ENCODE measurements at places on chromosomes 6 and 20.
A peak's percentile ranks its signal among the peaks of the same experiment; 100 is the strongest.

DNA sequence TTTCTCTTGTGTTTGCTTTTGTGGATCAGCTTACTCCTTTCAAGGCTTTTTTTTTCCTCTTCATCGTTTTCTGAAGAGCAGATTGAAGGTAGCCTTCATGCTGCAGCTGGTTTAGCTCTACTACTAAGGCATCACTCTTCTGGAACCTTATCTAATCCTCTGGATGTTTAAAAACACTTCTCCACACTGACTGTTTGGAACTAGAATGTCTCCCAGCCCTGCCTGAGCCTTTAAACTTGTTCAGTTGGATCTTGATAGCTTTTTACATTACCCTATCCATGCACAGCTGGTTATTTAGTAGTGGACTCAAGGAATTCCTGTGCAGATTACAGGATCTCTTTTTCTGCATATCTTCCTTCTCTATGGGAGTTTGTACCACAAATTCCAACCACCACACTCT lies 108.9 kb upstream of the ASCC3 start:
- no peak for DNase-seq

- no peak for DNase-seq
Observed at GRCh38 chr6:155265843-155266535, 2.2 kb downstream of the CLDN20 start.

- no peak for DNase-seq
Observed at GRCh38 chr20:688809-689212, 13.2 kb upstream of the SCRT2 start.

GRCh38 chr6:108123946-108124345 lies 41.9 kb upstream of the NR2E1 start:
- DNase-seq = no peak

GRCh38 chr6:163192591-163192990 lies 221.9 kb upstream of the QKI start:
- no peak for DNase-seq

DNA sequence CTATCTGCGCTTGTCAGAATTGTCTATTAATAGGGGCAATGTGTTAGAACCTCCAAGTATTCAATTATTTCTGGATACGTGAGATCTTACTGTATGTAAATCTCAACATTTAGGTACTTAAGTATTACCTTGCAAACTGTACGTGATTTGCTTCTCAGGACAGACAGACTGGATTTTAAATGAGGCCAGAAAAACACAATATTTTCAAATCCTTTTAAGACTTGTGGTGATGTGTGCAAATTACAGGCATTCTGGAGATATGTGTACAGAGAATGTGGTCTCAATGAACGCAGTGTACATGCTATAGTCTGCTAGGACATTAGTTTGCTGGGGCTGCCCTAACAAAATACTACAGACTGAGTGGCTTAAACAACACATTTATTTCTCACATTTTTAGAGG lies 16.9 kb downstream of the CCR6 start:
- no peak for DNase-seq

DNA sequence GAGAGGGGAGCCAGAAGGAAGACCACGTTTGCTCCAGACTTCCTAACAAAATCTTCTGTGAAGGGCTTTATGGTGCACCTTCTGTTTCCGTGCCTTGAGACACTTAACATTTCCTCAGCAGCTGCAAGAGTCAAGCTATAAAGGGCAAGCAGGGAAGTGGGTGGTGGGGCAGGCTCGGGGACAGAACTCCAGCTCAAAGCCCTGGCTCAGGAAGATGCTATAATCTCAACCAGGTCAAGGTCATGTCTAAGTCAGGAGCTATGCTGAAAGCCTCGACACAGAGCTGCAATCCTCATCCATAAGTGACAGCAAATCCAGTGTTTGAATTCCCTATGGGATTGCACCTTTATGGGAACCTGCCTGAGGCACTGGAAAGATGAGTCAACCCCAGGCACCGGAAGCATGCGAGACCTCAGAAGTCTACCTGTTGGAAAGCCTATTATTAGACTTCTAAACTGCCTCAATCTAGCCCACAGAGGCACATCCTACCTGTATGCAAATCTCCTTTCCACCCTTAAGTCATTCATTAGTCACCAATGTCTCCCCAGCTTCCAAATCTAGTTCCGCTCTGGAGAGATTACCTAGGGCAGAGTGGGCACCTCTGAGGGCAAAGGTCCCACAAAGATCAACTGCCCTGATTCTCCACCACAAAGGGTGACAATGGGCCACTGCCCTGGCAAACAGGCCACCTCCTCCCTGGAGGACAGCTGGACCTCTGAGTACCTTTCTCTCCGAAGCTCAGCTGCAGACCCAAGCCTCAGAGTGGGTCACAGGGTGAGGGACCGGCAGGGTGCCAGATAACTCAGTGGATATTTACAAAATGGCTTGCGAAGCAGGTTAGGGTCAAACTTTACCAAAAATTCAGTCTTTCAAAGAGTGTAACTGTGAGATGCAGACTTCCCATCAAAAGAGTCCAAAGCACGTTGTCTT lies 287.0 kb downstream of the CDC5L start:
- DNase-seq = no peak

GRCh38 chr20:9253006-9253539 lies 184.2 kb downstream of the PLCB4 start:
- no peak for DNase-seq

- no peak for DNase-seq
Observed at GRCh38 chr20:48224533-48225050, 439.3 kb upstream of the SULF2 start.

- no peak for DNase-seq
Observed at GRCh38 chr6:120604510-120604909, 729.8 kb downstream of the TBC1D32 start.

DNA sequence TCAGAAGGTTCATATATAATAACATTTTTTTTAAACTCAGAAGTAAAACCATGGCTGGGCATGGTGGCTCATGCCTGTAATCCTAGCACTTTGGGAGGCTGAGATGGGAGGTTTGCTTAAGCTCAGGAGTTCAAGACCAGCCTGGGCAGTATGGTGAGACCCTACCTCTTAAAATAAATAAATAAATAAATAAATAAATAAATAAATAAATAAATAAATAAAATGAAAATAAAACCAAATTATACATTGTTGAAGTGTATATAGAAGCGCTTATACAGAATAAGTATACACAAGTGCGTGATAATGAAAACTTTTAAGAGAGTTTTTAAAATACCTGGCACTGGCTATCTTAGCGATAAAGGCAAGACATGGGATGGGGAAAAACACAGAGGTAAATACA lies 71.6 kb downstream of the OR2B2 start:
- DNase-seq = no peak

DNA sequence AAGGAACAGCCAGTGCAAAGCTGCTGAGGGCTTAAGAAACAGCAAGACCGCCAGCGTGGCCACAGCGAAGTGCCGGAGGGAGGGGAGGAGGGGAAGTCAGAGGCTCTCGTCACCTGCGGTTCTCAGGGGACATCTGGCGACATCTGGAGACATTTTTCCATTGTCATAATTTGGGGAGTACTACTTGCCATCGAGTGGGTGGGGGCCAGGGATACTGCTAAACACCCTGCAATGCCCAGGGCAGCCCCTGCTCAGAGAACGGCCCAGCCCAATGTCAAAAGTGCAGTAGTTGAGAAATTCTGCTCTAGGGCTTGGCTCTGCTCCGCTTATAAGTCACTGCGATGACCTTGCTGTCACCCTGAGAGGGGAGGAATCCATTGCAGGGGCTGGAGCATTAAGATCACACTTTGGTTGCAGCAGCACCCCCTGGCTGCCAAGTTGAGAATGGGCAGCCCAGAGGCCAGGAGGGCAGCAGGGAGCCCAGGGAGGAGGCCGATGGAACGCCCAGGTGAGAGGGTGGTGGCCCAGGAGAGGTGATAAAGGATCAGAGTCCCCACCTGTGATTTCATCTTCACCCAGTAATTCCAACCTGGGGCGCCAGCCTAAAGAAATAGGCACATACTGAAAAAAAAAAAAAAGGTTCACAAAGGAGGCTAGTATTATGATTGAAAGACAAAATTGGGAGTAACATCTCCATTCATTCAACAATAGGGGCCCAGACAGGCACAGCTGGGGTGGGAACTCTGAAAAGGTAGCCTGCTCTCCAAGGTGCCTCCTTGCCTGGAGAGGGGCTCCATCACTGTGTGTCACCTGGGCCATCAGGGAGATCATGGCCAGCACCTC lies 218.2 kb downstream of the BMP7 start:
- no peak for DNase-seq

- no peak for DNase-seq
Observed at GRCh38 chr6:42396720-42397119, 55.0 kb downstream of the TRERF1 start.

DNA sequence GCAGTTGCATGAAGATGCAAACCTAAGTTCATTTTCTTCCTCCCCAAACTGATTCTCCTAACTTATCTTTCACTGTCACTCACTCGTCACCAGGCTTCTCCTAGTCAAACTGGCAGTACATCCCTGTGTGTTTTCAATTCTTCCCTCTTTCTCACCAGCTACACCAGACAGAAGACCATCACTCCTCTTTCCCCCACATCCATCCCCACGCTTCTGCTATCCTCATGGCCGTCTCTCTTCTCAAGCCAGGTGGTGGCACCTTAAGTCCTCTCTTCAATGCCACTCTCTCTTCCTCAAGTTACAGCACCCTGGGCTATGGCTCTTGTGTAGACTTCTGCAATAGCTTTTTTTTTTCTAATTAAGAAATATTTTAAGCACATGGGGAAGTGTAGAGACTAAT lies 14.4 kb upstream of the TREM2 start:
- DNase-seq = no peak

GRCh38 chr20:32036252-32036651 lies 15.8 kb upstream of the HCK start:
- DNase-seq = no peak

- no peak for DNase-seq
Observed at GRCh38 chr6:54029187-54029586, 82.1 kb upstream of the MLIP start.

DNA sequence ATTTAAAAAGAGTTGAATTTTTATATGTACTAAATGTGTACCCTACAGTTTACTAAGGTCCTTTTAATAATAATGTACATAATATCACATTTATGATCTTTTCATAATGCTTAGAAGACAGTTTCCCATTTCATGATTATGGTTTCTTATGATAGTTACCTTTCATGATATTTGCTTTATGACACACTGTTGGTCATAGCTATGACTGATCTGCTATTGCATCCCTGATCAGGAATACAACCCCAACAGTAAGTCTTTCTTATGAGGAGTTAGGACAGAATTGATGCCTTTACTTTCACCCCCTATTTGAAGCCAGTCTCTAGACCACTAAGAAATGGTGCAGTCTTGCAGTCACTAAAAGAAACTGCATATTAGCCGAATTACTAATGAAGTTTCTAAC lies 31.0 kb downstream of the LCA5 start:
- DNase-seq = no peak

GRCh38 chr6:34513646-34514045 lies 42.5 kb downstream of the SPDEF start:
- no peak for DNase-seq

DNA sequence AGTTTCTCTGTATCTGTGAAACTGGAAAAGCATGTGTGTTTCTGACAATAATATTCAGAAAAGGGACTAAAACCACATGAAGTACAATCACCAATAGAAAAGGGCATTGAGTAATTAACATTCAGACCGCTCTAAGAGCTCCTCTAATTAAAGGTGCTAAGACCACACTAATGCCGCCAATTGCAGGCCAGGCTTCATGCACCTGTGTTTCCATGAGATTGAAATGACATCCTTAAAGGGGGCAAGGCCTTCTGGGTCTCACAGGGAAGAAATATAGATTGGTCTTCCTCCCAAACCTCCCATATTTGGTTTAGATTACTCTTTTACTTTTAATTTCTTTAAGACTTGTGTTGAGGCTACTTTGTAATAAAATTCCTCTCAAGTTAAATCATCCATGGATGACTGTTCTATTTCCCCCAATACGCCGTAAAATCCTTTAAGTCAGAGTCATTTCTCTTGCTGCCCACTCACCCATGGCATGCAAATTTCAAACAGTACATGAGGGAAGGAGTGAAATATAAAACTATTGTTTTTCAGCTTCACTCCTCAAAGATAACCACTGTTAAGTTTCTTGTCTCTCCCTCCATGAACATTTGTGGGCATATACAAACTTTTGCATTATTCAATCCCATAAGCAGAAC lies 110.6 kb downstream of the UBE3D start:
- peak; percentile 1 for DNase-seq

GRCh38 chr20:59033093-59033492 lies 958 bp upstream of the ATP5F1E start:
- no peak for DNase-seq

DNA sequence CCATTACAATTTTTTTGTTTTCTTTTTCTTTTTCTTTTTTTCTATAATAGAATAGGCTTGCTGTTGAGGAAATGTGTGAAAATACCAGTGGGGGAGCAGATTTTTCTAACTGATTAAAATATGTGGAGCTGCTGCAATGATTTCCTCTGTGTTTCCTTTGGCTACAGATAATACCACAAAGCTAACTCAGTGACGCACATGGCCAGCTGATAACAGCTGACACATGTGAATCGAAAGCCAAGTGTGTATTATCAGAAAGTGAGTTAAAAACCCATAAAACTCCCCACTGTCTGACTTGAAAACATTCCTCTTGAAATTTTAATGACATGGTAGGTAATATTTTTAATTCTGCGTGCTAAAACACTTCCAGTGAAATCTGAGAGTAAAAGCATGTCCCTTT lies 70.8 kb upstream of the AHI1 start:
- no peak for DNase-seq

- no peak for DNase-seq
Observed at GRCh38 chr20:59017493-59018231, 1.6 kb upstream of the TUBB1 start.

DNA sequence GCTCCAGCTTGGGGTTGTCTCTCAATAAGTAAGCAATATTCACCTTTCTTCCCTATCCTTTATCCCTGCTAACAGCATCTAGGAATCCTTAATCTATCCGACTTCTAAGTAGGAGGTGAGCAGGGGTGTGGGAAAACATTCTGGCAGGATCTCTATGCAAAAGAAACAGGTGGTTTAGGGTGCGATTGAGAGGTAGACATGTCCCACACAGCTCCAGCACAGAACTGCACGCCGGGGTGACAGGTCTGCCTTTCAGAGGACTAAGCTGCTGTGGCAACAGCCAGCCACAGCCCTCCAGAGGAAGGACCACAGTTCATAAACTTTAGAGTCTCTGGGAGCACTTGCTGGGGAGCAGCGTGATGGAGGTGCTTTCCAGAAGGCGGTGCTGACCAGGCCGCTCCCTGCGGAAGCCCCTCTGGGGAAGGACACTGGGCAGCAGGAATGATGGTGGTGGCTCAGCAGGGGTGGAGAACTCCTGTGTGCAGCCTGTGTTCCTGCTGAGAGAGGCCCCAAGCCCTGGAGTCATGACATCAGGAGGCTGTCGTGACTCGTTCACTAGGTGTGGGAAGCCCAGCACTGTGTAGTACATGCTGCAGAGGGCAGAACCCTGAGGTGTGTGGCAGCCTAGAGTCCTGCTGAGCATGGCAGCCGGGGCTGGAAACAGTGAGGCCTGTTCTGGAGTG lies 509.6 kb downstream of the PRKN start:
- DNase-seq = no peak
